Breast epithelium (tissue), 4 donors: ENCODE measurements at places on chromosomes 5 and 9. TPM values are rescaled to one million over a fixed set of nuclear protein-coding genes. Genes with fewer than 3 reads are reported as not detected.

DNA sequence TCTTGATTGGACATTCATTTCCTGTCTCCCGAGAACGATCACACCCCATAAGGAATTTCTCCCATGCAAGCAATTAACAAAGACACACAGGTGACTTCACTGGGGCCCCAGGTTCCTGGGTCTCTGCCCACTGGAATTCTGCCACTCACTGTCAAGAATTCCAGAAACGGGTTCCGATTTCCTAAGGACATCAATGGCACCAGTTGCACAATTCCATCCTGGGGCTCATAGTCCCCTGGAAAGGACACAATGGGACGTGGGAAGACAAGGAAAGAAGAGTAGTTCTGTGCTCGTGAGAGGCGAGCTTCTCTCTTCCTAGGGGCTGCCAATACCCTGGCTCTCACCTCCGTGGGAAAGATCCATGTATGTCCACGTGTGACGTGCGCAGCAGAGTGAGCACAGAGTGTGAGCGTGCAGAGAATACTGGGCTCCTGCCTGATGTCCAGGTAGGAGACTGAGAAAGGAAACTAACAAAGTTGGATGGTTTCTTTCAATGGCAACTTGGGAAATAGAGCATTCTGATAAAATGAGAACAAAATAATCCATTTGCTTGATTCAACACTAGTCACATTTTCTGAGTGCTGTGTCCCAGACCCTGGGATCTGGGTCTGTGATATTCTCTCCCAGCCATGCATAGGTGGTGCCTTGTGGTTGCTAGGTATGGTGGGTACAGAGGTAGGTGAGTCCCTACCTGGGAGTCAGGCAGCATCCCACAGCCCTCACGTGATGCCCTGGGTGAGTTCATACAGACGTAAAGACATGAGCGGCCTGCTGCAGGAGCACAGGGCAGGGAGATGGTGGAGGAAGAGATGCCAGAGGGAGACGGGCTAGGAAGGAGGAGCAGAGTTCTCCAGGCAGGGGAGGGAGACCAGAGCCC is 159.8 kb downstream of the COL23A1 start:
- H3K4me3 ChIP-seq: no peak overlapping the region
- peaks cover 6% of the 10 kb centered on the region for H3K4me1 ChIP-seq
- no peaks in the 10 kb centered on the region for H3K27me3 ChIP-seq
- H3K36me3 ChIP-seq: no peaks in the 10 kb centered on the region
- DNase-seq: no peak

GRCh38 chr9:109355564-109356297 is 34.9 kb upstream of the EPB41L4B start:
- no peaks in the 10 kb centered on the region for H3K27me3 ChIP-seq
- H3K36me3 ChIP-seq: no peaks in the 10 kb centered on the region
- no peak overlapping the region for H3K27ac ChIP-seq
- DNase-seq: no peak
- no peak overlapping the region for H3K4me3 ChIP-seq

The PCDHB7 gene
- 2.3 TPM for total RNA-seq

- H3K4me1 ChIP-seq: no peaks in the 10 kb centered on the region
- no peak for DNase-seq
- no peaks in the 10 kb centered on the region for H3K27me3 ChIP-seq
Observed at GRCh38 chr5:139190125-139190524, 8.0 kb downstream of the SIL1 start.

GRCh38 chr5:178476531-178476930 is 113.7 kb downstream of the COL23A1 start:
- no peak overlapping the region for H3K4me3 ChIP-seq
- H3K27ac ChIP-seq: no peak overlapping the region
- H3K4me1 ChIP-seq: no peaks in the 10 kb centered on the region
- H3K36me3 ChIP-seq: no peaks in the 10 kb centered on the region
- no peaks in the 10 kb centered on the region for H3K27me3 ChIP-seq

The GTF2H2 gene
- total RNA-seq: 25.3 TPM

The SV2C gene
- 0.59 TPM for total RNA-seq

DNA sequence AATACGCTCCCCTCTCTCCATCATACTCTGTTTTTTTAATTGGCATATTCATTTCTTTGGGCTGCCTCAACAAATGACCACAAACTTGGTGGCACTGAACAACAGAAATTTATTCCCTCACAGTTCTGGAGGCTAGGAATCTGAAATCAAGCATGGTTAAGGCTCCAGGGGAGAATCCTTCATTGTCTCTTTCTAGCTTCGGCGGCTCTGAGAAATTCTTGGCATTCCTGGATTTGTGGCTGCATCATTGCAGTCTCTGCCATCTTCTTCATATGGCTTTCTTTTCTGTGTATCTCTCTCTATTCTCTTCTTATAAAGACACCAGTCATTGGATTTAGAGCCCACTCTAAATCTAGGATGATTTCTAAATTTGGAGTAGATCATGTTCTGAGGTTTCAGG is 10.9 kb upstream of the SLC24A2 start:
- DNase-seq: no peak
- no peak overlapping the region for H3K27ac ChIP-seq
- no peaks in the 10 kb centered on the region for H3K27me3 ChIP-seq
- no peaks in the 10 kb centered on the region for H3K4me1 ChIP-seq
- no peaks in the 10 kb centered on the region for H3K36me3 ChIP-seq

The RNF183 gene
- not detected for total RNA-seq

GRCh38 chr9:118940473-118940872 is 428.8 kb downstream of the BRINP1 start:
- H3K27ac ChIP-seq: no peak overlapping the region
- no peaks in the 10 kb centered on the region for H3K4me1 ChIP-seq
- no peaks in the 10 kb centered on the region for H3K27me3 ChIP-seq
- no peak overlapping the region for H3K4me3 ChIP-seq
- DNase-seq: no peak

GRCh38 chr5:136155761-136156160 is 23.1 kb downstream of the SMAD5 start:
- H3K27ac ChIP-seq: no peak overlapping the region
- H3K4me3 ChIP-seq: no peak overlapping the region
- no peak for DNase-seq
- no peaks in the 10 kb centered on the region for H3K27me3 ChIP-seq
- no peaks in the 10 kb centered on the region for H3K4me1 ChIP-seq

DNA sequence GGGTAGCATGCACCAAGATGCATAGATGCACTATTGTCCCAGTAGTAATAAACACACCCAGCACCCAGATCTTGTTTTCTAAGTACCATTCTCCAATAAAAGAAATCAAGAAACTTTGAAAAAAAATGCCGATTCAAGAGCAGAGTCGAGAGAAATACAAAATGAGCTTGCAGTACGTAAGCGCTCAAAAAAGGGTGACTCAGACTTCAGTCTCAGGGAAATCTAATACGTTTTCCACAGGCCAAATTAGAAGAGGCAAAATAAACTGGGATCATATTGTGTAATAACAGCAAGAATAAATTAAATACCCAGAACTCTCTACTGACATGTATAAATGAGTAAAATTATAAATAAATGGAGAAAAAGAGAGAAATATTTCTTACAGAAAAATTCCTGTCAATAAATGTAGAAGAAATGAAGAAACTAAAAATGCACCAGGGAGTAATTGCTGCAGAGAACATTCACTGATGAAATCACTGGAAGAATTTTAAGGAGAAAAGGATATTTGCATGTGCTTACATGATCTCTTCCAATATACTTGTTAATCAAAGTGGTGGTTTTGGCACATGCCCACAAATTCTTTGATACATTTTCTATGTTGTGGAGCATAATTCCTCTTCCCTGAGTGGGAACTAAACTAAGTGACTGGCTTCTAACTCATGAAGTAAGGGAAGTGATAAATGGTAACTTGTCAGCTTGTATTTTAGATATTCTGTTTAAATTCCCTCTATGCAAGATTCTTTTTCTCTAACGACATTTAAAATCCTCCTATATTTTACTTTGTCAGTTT is 567.6 kb upstream of the ADAMTS16 start:
- no peaks in the 10 kb centered on the region for H3K27me3 ChIP-seq
- no peaks in the 10 kb centered on the region for H3K36me3 ChIP-seq
- H3K27ac ChIP-seq: no peak overlapping the region
- no peak overlapping the region for H3K4me3 ChIP-seq

DNA sequence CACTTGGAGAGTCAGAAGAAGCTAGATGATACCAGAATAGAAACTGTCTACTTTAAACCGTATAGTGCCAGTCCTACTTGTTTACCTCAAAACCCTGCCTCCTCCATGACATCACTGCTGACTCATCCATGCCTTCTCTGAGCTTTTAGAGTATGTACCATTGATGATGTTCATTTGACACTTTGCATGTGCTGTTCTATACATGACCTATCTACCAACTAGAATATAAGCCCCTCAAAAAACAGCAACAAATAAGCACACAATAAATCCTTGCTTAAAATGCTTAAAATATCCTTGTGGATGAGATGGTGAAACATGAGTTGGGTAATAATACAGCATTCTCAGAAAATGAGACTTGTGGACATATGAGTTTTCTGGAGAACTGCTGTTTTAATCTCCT is 2.6 kb downstream of the CTNNAL1 start:
- DNase-seq: no peak
- no peak overlapping the region for H3K4me3 ChIP-seq
- H3K27me3 ChIP-seq: no peaks in the 10 kb centered on the region
- H3K36me3 ChIP-seq: no peaks in the 10 kb centered on the region
- no peaks in the 10 kb centered on the region for H3K4me1 ChIP-seq

The TPM2 gene
- total RNA-seq: 258 TPM

GRCh38 chr5:92777421-92777820 is 803.6 kb downstream of the NR2F1-AS1 start:
- no peaks in the 10 kb centered on the region for H3K4me1 ChIP-seq
- no peaks in the 10 kb centered on the region for H3K36me3 ChIP-seq
- H3K27ac ChIP-seq: no peak overlapping the region
- DNase-seq: no peak

The ARHGEF39 gene
- total RNA-seq: 0.59 TPM

- peaks cover 4% of the 10 kb centered on the region for H3K4me1 ChIP-seq
- H3K4me3 ChIP-seq: peak overlapping the region; percentile 51
- peaks cover 66% of the 10 kb centered on the region for H3K27me3 ChIP-seq
Observed at GRCh38 chr9:136661641-136662325, 933 bp upstream of the EGFL7 start.

The SLC35A4 gene
- total RNA-seq: 27.0 TPM

DNA sequence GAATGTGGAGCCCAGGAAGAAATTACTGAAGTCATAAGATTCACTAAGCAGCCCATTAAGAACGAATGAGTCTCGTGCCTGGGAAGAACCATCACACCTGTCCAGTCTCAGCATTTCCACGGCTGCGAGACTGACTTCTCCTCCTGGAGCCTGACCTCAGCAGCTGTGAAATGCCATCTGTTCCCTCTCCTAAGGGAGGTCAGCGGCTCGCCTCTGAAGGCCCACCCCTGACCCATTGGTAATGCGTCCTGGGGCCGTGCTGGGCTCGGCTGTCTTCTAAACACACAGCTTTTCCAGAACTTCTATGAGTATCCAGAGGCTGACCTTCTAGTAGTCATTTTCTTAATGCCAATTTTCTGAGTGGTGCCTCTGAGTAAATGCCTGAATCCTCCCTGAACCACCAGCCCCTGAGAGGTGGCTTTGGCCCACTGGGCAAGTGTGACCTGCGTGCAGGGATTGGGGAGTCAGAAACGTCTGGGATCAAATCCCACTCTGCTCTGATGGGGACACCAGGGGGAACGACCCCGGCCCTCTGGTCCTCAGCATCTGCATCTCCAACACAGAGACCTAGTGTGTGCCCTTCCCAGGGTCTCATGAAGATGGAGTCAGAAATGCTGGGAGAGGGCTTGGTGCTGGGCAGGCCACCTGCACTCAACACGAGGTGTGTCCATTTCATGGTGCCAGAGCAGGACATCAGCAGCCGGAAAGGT is 5.7 kb downstream of the SLC6A3 start:
- H3K4me1 ChIP-seq: no peaks in the 10 kb centered on the region
- H3K27me3 ChIP-seq: peaks cover 66% of the 10 kb centered on the region
- no peaks in the 10 kb centered on the region for H3K36me3 ChIP-seq
- no peak overlapping the region for H3K27ac ChIP-seq
- H3K4me3 ChIP-seq: no peak overlapping the region

DNA sequence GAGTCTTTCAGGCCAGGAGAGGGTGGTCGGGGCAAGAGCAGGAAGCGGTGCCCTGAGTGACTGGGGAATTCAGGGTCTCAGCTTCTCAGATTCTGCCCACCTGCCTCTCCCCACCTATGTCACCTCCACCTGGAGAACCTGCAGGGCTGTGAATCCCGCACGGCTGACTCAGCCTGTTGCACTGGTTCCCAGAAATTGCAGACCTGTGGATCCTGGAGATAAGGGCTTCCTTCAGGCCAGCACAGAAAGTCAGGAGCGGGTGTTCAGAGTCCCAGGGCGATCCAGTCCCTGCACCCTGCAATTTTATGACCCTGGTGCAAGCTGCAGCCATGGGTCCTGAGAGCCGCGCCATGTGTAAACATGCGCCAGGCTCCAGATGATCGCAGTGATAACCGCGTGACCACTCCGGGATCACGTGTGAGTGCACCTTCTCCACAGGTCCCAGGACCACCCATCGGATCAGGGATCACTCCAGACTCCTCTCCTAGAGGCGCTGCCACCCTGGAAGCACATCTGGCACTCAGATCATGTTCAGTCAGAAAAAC is 17.8 kb downstream of the IRX4 start:
- no peaks in the 10 kb centered on the region for H3K36me3 ChIP-seq
- no peak for DNase-seq
- H3K4me3 ChIP-seq: no peak overlapping the region
- H3K27me3 ChIP-seq: peaks cover 41% of the 10 kb centered on the region

- no peaks in the 10 kb centered on the region for H3K36me3 ChIP-seq
- no peaks in the 10 kb centered on the region for H3K4me1 ChIP-seq
- no peak for DNase-seq
- no peaks in the 10 kb centered on the region for H3K27me3 ChIP-seq
Observed at GRCh38 chr9:2872250-2872930, 28.5 kb upstream of the PUM3 start.

The ANKDD1B gene
- 1.4 TPM for total RNA-seq

GRCh38 chr5:139774980-139775661 is 20.5 kb upstream of the PSD2 start:
- no peak overlapping the region for H3K4me3 ChIP-seq
- H3K27me3 ChIP-seq: no peaks in the 10 kb centered on the region
- DNase-seq: peak; percentile 70
- H3K36me3 ChIP-seq: no peaks in the 10 kb centered on the region
- no peak overlapping the region for H3K27ac ChIP-seq

DNA sequence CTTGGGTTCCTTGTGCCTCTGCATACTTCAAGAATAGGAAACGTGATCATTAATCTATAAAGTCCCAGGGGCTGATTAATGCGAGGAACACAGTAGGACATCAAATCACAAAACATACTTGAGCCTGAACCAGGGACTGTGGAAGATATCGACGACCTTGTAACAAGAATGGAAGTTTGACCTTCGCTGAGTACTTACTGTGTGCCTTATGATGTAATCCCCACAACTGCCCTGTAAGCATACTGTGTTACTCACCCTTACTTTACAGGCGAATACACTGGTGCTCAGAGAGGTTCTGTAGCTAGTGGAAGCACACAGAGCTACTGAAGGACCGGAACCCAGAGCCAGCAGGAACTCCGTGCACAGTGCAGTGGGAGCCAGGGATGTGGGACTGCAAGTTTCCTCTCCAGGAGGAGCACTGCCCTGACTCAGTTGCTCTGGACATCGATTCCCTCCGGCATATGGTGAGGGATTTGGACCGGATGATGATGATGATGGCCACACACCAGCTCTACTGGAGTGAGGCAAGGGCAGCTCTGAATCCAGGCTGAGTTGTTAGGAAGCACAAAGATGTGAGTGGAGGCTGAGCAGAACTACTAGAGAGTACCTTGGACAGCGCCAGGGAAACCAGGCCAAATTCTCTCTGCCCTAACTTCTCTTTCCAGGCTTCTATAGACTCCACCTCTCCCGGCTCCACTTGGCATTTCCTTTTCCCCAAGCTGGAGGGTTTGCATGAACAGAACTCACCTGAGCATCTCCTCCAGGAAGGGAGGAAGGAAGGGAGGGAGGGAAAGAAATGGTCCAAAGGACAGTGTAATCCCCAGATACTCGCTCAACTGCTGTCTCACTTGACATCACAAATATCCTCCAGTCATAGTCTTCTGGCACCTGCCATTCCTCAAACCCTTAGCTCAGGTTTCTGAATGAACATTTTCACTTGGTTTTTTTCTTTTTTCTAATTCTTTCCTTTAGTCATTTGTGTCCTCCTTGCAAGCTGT is 1.5 kb upstream of the GABBR2 start:
- H3K4me1 ChIP-seq: peaks cover 6% of the 10 kb centered on the region
- no peak for DNase-seq
